ENCODE measurements at places on chromosomes 13 and 19. TPM values are rescaled to one million over a fixed set of nuclear protein-coding genes. Genes with fewer than 3 reads are reported as not detected.
A peak's percentile ranks its signal among the peaks of the same experiment; 100 is the strongest.

DNA sequence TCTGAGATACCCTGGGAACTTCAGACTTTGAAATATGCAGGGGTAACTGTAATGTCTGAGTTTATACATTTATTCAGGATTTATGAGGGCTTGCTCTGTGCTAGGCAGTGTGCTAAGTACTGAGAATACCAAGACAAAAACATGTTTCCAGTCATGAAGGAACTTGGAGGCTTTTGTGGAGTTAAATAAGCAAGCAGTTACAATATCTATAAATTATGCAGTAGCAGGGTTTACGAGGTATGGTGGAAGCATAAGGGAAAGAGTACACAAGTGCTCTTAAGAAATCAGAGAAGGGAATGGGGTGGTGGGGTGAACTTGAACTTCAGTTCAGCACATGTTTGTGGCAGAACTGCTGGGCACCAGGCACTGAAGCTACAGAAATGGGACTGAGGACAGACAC, 28.0 kb downstream of the MAB21L1 start:
- no peak for DNase-seq
- no peak overlapping the region for H3K4me3 ChIP-seq
- H3K4me1 ChIP-seq = no peaks in the 10 kb centered on the region
- H3K27ac ChIP-seq = no peak overlapping the region
- no peaks in the 10 kb centered on the region for H3K36me3 ChIP-seq
- no peaks in the 10 kb centered on the region for H3K27me3 ChIP-seq

- H3K27ac ChIP-seq = no peak overlapping the region
- H3K4me3 ChIP-seq = no peak overlapping the region
- peaks cover 8% of the 10 kb centered on the region for H3K27me3 ChIP-seq
- no peaks in the 10 kb centered on the region for H3K36me3 ChIP-seq
- H3K4me1 ChIP-seq = no peaks in the 10 kb centered on the region
- peak; percentile 24 for DNase-seq
Observed at GRCh38 chr13:52947921-52948373, 80.7 kb upstream of the OLFM4 start.

FGF9 gene
- total RNA-seq = 2.2 TPM

- no peaks in the 10 kb centered on the region for H3K27me3 ChIP-seq
- no peaks in the 10 kb centered on the region for H3K36me3 ChIP-seq
- DNase-seq = no peak
- H3K4me3 ChIP-seq = no peak overlapping the region
- H3K27ac ChIP-seq = no peak overlapping the region
Observed at GRCh38 chr13:23560571-23561089, 9.6 kb upstream of the TNFRSF19 start.

ZNF865 gene
- total RNA-seq = 1.3 TPM

GRCh38 chr19:1736927-1737326, 16.4 kb upstream of the ONECUT3 start:
- H3K4me1 ChIP-seq = no peaks in the 10 kb centered on the region
- H3K36me3 ChIP-seq = no peaks in the 10 kb centered on the region
- no peak overlapping the region for H3K4me3 ChIP-seq

GRCh38 chr13:95193509-95194230, 107.6 kb downstream of the ABCC4 start:
- peaks cover 12% of the 10 kb centered on the region for H3K36me3 ChIP-seq
- H3K4me3 ChIP-seq = no peak overlapping the region
- H3K27ac ChIP-seq = no peak overlapping the region
- DNase-seq = no peak
- no peaks in the 10 kb centered on the region for H3K4me1 ChIP-seq

CCL25 gene
- not detected for total RNA-seq

- H3K27me3 ChIP-seq = no peaks in the 10 kb centered on the region
- H3K27ac ChIP-seq = no peak overlapping the region
- H3K36me3 ChIP-seq = no peaks in the 10 kb centered on the region
- no peak for DNase-seq
Observed at GRCh38 chr13:112986946-112987681, 18.1 kb downstream of the MCF2L start.

DNA sequence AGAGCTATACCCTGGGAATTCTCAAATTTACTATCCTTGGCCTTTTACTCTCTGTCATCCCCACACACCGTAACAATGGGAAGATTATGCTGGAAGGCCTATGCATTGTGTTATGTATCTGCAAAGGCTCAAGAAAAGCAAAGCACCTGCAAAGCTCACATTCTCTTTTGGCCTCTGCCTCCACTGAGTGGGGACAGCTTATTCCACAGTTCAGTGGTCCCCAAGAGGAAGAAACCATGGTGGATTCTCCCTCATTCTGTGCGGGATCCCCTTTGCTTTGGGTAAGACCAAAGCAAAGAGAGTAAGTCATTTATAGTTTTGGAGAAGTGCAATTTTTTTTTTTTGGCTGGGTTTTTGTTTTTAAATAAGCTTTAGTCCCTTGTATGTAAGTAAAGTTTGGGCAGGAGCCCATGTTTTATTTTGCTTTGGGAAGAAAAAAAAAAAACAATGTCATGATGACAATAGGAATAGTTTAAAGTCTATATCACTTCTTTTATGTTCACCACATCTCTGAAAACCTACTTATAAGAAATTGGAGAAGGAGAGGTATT, 530.6 kb downstream of the FGF9 start:
- no peaks in the 10 kb centered on the region for H3K27me3 ChIP-seq
- H3K36me3 ChIP-seq = no peaks in the 10 kb centered on the region
- no peak overlapping the region for H3K27ac ChIP-seq
- no peak for DNase-seq
- no peak overlapping the region for H3K4me3 ChIP-seq

TPTE2 gene
- total RNA-seq = not detected

DNA sequence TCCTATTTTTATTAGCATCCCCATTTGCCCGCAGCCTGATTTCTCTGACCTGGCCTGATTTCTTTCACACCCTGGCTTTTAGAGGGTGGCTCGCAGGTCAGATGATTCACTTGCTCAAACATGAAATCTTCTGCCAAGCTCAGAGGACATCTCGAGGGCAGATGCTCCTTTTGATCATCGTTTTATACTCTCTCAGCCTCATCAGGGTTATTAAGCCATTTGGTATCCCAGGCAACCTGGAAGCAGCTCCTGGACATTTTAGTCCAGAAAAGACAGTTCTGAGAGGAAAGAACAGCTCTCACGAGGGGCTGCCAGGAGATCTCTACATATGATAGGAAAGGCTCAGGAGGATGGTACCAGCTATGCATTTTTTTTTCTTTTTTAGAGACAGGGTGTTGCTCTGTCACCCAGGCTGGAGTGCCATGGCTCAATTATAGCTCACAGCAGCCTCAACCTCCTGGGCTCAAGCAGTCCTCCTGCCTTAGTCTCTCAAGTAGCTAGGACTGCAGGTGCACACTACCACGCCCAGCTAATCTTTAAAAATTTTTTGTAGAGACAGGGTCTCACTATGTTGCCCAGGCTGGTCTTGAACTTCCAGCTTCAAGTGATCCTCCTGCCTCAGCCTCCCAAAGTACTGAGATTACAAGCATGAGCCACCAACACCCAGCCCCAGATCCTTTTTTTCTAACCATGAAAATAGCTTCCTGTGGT, 165.4 kb downstream of the KATNAL1 start:
- peaks cover 19% of the 10 kb centered on the region for H3K4me1 ChIP-seq
- peaks cover 5% of the 10 kb centered on the region for H3K27me3 ChIP-seq
- DNase-seq = no peak
- no peaks in the 10 kb centered on the region for H3K36me3 ChIP-seq
- H3K4me3 ChIP-seq = no peak overlapping the region

DNA sequence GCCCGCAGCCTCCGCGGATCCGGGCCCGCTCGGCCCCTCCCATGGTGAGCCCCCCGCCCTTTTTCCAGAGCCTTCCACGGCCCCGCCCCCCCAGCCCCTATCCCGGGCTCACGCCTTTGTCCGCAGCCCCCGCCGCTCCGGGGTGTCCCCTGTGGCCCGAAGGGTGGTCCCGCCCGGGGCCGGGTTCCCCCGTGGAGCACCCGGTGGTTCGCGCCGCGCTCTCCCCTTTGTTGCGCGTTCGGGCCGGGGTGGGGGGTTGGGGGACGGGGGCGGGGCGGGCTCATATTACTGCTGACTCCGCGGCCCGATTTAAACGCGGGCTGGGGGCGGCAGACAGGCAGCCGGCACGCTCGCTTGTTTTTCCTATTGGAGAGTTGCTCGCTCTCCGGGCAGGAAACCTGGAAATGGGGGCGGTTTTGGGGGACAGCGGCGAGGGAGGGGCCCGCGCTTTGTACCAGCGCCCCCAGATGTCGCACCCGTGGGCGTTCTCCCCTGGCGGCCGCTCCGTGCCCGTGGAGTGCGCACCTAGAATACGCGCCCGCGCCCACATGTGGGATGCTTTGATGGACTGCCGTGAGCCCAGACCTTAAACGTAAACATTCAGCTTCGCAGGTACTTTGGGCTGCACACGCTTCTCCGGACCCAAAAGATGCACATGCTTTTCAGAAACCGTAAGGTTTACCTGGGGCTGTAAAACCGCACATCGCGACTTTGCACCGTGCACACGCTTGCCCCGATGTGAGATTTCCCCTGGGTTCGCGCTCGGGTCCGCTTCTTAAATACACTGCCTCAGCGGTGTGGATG, 699 bp downstream of the PTOV1 start:
- H3K27ac ChIP-seq = peak overlapping the region; percentile 100
- H3K4me1 ChIP-seq = peaks cover 42% of the 10 kb centered on the region
- peaks cover 27% of the 10 kb centered on the region for H3K36me3 ChIP-seq

ANKRD10 gene
- total RNA-seq = 179 TPM

DNA sequence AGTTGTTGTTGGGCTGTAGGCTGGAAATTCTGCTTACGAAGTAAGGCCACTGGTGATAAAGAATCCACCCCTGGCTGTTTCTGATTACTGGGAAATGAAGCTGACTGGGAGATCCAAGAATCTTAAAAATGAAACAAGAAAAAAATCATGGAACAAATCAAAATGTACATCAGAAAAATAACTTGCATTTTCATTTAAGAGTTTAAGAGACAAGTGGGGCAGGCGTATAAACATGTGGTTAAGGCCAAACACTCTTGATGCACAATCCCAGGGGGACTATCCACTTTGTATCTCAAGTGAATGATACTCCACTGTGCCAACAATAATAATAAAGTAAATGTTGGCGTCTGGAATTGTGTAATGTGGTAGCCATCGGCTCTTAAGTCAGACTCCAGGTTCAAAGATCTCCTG, 24.6 kb downstream of the ZMYM5 start:
- DNase-seq = peak; percentile 3
- no peaks in the 10 kb centered on the region for H3K27me3 ChIP-seq
- H3K4me3 ChIP-seq = no peak overlapping the region
- peaks cover 63% of the 10 kb centered on the region for H3K36me3 ChIP-seq

DNA sequence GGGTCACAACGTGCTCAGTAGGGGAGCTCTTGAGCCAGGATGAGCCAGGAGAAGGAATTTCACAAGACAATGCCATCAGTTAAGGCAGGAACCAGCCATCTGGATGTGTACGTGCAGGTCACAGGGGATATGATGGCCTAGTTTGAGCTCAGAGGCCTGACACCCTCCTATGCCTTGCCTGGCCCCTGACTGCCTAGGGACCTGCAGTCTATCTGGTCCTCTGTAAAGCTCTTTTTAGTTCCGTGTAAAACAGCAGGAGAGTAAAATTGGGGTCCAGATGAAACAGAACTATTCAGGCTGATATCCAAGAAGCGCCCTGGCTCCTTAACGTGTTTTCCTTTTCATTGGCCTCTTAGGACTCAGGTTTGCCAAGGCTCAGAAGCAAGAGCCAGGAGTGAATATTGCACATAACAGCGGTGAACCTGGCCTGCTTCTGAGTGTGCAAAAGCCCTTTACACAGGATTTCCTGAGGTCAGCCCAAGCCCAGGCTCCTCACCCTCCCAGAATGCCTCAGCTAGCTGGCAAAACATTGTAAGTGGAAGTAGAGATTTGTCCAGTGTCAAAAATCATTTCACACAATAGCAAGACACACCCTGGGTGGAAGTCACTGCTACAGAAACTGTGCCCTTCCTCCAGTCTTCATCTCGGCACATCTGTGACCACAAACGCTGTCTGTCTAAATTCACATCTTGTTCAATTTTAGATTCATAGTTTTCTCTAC, 777.2 kb downstream of the UQCRFS1 start:
- H3K4me3 ChIP-seq = no peak overlapping the region
- H3K4me1 ChIP-seq = no peaks in the 10 kb centered on the region
- H3K27ac ChIP-seq = no peak overlapping the region
- no peaks in the 10 kb centered on the region for H3K27me3 ChIP-seq
- DNase-seq = no peak

DNA sequence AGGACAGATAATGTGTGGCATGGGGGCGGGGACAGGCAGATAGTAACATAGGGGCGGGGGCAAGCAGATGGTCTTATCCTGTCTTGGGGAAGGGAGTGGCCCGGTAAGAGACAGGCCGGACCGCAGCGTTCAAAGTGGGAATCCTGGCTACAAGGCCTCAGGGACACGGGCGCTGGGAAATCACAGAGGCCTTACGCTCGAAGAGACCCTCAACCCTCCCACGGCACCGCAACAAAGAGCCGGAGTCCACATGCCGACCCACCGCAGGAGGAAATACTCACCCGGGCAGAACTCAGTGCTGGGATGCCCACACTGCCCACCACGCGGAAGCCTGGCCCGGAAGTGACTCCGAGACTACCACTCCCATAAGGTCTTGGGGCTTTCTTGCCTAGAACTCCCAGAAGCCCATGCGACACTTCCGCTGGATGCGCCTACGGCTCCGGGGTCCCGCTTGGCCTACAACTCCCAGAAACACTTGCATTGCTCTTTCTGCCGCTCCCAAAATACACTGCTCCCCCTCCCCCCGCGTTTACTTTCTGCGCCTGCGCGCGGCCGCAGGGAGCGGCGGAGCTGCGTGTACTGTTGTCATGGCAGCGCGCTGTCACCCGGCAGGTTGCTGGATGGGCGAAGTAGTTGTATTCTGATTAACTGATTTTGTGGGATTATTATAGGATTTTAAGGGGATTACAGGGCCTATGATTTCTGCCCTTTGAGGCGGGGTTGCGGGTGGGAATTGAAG, at the start of gene CTU1:
Gene CTU1, minus strand, starts transcription at position 344 of the 739 bp plus-strand sequence. CDS start 3,840 bp downstream, outside the sequence.
- H3K27ac ChIP-seq = peak within 1 kb of the TSS; percentile 52
- peak; percentile 100 for DNase-seq
- peaks cover 16% of the 10 kb centered on the region for H3K36me3 ChIP-seq
- H3K4me3 ChIP-seq = peak within 1 kb of the TSS; percentile 96

- no peak overlapping the region for H3K27ac ChIP-seq
- peak; percentile 59 for DNase-seq
- H3K4me1 ChIP-seq = peaks cover 40% of the 10 kb centered on the region
- H3K36me3 ChIP-seq = no peaks in the 10 kb centered on the region
Observed at GRCh38 chr13:40438999-40439797, 227.2 kb downstream of the FOXO1 start.

GRCh38 chr13:97921176-97921816, 32.2 kb upstream of the IPO5 start:
- H3K4me3 ChIP-seq = no peak overlapping the region
- H3K4me1 ChIP-seq = no peaks in the 10 kb centered on the region
- H3K27me3 ChIP-seq = no peaks in the 10 kb centered on the region

MCOLN1 gene
- total RNA-seq = 18.3 TPM

OR7D2 gene
- 0.55 TPM for total RNA-seq

DNA sequence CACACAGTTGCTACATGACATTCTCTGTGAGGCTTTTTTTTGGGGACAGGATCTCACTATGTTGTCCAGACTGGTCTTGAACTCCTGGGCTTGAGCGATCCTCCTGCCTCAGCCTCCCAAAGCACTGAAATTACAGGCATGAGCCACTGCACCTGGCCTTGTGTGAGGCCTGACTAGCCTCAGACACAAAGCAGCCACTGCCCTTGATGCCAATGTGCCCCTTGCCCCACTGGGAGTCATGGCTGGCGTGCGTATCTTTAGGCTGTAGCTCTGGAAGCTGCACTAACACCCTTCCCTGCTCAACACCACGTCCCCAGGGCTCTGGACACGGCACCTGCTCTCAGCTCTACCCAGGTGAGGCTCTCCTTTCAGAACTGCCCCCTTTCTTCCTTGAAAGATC, 14.5 kb upstream of the KPTN start:
- DNase-seq = no peak
- H3K27me3 ChIP-seq = no peaks in the 10 kb centered on the region
- peaks cover 50% of the 10 kb centered on the region for H3K4me1 ChIP-seq
- no peak overlapping the region for H3K4me3 ChIP-seq
- H3K27ac ChIP-seq = peak overlapping the region; percentile 10
